ENCODE measurements at places on chromosomes 12 and 14.

GRCh38 chr12:64745259-64745807 lies 13.9 kb downstream of the GNS start:
- no peak for DNase-seq

DNA sequence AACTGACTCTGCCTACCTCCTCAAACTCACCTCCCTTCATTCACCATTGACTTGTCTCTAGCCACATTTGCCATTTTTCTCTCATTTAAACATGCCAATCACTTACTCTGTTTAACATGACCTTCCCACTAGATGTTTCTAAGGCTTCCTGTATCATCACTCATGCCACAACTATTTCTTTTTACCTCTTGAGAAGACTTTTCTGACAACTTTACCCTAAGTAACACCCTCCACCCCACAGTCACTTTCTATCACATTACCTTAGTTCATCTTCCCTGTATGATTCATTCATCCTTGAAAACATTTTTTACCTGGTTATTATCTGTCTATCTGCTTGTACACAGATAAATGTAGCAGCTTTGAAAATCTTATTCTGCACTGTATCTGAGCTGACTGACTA lies 19.4 kb downstream of the PLCZ1 start:
- DNase-seq: no peak

- no peak for DNase-seq
Measured at GRCh38 chr12:78177298-78177697, 346.6 kb downstream of the NAV3 start.

- no peak for DNase-seq
Measured at GRCh38 chr14:96139879-96140278, 64.8 kb upstream of the BDKRB2 start.

- no peak for DNase-seq
Measured at GRCh38 chr12:86719381-86719780, 463.2 kb upstream of the MGAT4C start.

DNA sequence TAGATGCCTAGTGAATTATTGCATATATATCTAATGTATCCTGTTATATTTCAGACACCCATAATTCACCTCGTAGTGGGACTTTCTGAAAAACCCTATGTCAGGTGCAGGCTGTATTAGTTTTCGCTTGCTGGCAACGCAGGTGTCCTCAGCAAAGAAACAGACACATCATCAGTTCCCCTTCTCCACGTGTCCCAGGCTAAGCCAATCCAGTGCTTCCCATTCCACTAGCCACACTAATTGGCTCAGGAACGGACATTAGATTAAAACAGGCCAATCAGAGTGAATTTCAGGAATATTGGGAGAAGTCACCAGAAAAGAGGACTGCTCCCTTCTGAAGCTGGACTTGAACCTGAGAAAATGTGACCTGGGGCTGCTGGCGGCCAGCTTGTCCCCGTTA lies 151.3 kb downstream of the PTPN11 start:
- DNase-seq: no peak

- DNase-seq: no peak
Measured at GRCh38 chr12:32298917-32299316, 100.4 kb upstream of the FGD4 start.

GRCh38 chr12:54891717-54892478 lies 37.6 kb downstream of the MUCL1 start:
- DNase-seq: no peak

- no peak for DNase-seq
Measured at GRCh38 chr12:48823281-48823680, 5.0 kb downstream of the CACNB3 start.

GRCh38 chr12:6394398-6394797 lies 10.4 kb downstream of the LTBR start:
- no peak for DNase-seq

DNA sequence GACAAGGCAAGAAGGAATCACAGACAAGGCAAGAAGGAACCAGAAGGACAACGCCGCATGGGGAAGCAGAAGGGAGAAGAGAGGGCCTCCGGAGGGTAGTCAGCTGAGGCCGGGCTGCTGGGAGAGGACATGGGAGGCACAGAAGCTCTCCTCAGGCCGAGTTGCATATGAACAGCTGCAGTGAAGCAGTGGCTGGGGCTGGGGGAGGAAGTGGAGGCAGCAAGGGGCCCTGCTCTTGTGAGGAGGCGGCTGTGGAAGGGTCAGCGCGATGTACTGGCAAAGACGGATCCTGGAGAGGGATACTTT lies 22.0 kb upstream of the TMEM106C start:
- no peak for DNase-seq

DNA sequence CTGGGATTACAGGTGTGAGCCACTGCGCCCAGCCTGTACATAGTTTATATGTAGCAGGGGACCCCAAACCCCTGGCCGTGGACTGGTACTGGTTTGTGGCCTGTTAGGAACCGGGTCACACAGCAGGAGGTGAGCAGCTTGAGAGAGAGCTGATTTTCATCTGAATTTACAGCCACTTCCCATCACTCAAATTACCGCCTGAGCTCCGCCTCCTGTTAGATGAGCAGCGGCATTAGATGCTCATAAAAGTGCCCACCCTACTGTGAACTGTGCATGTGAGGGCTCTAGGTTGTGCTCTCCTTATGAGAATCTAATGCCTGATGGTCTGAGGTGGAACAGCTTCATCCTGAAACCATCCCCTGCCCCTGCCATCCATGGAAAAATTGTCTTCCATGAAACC lies 119.3 kb downstream of the NTN4 start:
- DNase-seq: no peak

DNA sequence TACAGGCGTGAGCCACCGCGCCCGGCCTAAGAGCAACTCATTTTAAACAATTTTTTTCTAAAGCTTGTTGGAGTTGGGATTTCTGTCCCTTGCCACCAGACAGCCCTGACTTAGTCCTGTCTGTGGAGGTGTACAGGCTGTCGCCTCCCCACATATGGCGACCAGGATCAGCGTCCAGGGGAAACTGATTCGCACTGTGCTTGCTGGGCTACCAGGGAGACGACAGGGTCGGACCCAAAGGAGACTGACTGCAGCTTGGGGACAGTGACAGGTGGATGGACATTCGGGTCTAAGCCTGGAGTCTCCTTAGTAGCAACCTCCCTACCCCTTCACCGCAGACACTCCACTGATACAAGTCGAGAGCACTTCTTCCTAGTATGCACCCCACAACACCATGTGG lies 40.3 kb downstream of the TRAFD1 start:
- no peak for DNase-seq

DNA sequence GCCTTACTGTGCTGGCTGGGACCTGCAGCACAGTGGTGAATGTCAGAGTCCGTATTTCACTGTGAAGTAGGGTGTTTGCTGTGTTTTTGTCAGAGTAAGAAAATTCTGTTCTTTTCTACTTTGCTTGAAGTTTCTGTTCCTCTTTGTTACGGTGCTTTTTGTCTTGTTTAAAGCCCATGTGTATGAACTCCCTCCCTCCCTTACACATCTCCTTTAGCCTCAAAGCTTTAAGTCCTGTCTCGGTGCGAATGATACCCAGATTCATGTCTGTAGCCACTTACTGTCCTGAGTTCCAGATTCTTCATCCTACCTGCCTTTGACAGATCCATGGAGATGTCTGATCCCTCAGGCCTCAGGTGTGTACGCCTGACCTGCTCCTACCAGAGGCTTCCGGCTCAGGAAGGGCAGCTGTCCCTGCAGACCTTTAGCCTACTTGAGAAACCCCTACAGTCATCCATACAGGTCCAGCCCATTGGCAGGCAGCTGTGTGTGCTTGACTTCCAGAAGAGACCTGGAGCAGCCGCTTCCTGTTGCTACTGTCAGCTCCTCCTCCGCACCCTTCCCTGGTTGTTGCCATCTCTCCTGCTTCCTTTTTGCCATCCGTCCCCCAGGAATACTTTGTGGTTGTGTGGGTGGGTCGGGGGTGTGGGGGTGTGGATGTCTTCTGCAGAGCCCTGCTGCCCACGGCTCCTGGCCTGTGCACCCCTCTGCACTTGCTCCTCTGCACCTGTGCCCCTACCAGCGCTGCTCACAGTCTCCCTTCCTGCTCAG lies 72.9 kb downstream of the DDX51 start:
- DNase-seq: peak; percentile 44

DNA sequence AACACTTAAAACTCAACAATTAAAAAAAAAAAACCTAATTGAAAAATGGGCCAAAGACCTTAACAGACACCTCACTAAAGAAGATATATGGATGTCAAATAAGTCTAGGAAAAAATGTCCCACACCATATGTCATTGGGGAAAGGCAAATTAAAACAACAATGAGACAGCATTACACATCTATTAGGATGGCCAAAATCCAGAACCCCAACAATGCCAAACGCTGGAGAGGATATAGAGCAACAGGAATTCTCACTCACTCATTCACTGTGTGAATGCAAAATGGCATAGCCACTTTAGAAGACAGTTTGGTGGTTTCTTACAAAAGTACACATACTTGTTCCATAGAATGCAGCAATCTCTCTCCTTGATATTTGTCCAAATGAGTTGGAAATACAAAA lies 173.7 kb downstream of the SLC25A21 start:
- DNase-seq: no peak

- no peak for DNase-seq
Measured at GRCh38 chr12:12372946-12373722, 16.3 kb downstream of the BORCS5 start.

DNA sequence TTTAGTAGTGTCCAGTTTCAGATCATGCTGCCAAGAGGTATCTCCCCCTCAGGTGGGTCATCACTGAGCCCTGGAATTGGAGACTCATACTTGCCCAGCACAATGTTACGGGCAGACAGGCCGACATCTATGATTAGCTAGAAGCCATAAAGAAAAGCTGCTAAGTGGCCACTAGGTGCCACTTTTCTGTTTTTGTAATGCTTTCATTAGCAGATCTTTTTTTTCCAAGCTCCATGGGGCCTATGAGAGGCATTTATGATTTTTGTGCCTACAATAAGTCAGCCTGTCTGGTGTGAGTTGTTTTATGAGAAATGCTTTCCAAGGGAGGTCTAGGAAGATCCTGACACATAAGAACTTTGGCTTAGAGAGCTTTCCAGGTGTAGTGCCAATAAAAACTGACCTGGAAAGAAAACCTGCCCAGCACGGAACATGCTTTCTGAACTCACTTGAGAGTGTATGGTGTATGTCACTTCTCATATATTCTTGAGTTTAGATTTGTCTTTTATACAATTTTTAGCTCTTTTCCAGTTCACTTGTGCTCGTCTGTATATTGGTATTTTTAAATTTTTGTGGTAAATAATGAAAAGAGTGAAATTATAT lies 21.8 kb upstream of the SMCO2 start:
- DNase-seq: no peak

GRCh38 chr14:77318006-77318553 lies 2.6 kb downstream of the POMT2 start:
- no peak for DNase-seq

- no peak for DNase-seq
Measured at GRCh38 chr14:60973070-60973469, 7.8 kb downstream of the TRMT5 start.

GRCh38 chr12:2834581-2835491 lies at the start of gene NRIP2:
Gene NRIP2, minus strand, starts transcription at chr12:2835035. Its CDS starts 52 bp downstream, at chr12:2834983.
- no peak for DNase-seq

DNA sequence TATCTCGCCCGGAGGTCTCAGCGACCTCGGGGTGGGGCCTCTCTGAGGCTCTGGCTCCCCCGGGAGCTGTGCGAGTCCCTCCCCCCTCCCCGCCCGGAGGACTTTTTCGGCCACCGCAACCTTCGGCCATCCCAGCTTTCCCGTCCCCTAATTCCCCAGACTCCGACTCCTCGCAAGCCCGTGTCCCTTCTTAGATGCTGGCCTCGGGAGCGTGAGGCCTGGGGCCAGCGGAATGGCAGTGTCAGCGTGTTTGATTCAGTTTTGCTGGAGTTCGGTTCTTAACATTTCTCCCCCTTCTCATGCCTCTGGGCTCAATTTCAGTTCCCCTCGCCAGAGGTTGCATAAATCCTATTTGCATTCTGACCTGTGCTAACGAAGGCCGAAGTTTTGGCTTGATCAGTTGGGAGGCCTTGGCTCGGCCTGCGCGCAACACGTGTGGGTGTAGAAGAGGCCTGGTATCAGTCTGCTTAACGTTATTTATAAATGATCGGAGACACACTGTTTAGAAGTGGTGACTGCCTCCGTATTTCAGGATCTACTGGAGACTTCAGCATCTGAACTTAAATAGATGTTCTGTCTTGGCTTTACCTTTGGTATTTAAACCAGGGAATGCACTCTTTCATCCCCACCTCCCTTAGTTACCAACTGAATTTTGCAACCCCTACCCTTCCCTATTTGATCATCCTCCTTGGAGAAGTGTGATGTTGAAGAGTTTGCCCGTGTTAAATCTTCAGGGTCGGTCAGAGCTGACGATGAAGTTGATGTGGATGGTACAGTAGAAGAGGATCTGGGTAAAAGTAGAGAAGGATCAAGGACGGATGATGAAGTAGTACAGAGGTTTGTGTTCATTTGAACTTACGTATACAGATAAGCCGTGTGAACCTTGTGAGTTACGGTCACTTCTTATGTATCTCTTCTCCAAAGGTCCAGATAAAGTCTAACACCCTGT lies 851 bp downstream of the HSP90B1 start:
- no peak for DNase-seq

GRCh38 chr12:13177373-13177772 lies 19.2 kb upstream of the EMP1 start:
- no peak for DNase-seq

- no peak for DNase-seq
Measured at GRCh38 chr12:5827591-5827990, 117.5 kb downstream of the ANO2 start.

GRCh38 chr14:100339766-100340422 lies 16.8 kb downstream of the SLC25A47 start:
- no peak for DNase-seq

GRCh38 chr14:38605193-38606114 lies 349.6 kb upstream of the CLEC14A start:
- no peak for DNase-seq

DNA sequence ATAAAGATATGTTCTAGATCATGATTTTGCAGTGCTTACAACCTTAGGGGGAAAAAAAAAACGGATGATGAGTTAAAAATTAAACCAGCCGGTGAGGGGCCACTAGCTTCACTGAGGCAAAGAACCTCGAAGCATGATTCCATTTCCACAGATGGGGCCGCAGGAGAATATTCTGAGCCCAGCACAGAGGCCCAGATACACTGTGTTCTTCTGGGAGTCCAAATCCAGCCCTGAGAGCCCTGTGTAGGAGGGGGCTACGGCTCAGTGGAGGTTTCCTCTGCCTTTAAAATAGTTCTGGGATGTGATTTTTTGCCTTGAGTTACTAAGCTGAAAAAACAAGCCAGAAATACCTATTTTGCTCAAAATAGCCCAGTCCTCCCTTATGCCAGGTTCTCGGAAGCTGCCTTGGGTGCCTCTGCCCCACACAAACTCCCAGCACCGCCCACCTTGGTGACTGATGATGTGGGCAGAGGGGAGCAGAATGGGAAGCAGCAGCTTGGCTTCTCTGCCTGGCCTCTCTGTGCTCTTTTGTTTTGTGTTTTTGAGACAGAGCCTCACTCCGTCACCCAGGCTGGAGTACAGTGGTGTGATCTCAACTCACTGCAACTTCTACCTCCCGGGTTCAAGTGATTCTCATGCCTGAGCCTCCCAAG lies 105.4 kb upstream of the BCL2L14 start:
- no peak for DNase-seq
